Heart left ventricle (tissue), 16 donors: ENCODE measurements at places on chromosomes 7 and 10. TPM values are rescaled to one million over a fixed set of nuclear protein-coding genes. Genes with fewer than 3 reads are reported as not detected.

Gene TOMM7
- 464 TPM for total RNA-seq

Gene ENKUR
- total RNA-seq = 0.20 TPM

Gene GPR37
- not detected for total RNA-seq

Gene CREB3L2
- 29.2 TPM for total RNA-seq

Gene HTRA1
- total RNA-seq = 52.2 TPM

Gene GPR85
- total RNA-seq = 4.5 TPM

Gene PTPRE
- total RNA-seq = 26.8 TPM

Gene TSPAN13
- total RNA-seq = 10.4 TPM
